Fibroblast of skin of back (primary cell): ENCODE measurements at places on chromosomes 16 and 17.

GRCh38 chr16:64051824-64052223, 1070.0 kb downstream of the CDH11 start:
- DNase-seq, result peak; percentile 42

- DNase-seq, result no peak
These were observed 14.3 kb downstream of the CNOT1 start for GRCh38 chr16:58615280-58615679.

DNA sequence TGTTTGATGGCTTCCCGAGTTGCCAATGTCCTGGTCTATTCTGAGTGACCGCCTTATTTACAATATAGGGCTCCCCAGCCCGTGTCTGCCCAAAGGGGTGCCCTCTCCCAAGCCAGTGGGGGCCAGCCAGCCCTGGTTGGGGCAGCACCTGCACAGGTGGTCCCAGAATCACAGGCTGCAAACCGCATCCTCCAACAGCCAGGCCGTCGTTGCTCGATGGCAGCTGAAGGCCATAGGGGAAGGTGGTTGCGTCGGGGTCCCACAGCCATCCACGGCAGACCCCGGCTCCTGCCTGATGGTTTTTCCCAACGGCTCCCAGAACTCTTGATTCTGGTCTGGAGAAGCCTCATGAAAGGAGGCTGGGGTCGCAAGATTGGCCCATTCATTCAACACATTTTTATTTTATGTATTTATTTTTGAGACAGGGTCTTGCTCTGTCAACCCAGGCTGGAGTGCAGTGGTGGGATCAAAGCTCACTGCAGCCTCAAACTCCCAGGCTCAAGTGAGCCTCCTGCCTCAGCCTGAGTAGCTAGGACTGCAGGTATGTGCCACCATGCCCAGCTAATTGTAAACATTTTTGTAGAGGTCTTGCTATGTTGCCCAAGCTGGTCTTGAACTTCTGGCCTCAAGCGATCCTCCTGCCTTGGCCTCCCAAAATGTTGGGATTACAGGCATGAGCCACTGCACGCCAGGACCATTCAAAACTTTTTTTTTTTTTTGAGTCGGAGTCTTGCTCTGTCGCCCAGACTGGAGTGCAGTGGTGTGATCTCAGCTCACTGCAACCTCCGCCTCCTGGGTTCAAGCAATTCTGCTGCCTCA, 79.0 kb upstream of the TOB1 start:
- no peak for DNase-seq

DNA sequence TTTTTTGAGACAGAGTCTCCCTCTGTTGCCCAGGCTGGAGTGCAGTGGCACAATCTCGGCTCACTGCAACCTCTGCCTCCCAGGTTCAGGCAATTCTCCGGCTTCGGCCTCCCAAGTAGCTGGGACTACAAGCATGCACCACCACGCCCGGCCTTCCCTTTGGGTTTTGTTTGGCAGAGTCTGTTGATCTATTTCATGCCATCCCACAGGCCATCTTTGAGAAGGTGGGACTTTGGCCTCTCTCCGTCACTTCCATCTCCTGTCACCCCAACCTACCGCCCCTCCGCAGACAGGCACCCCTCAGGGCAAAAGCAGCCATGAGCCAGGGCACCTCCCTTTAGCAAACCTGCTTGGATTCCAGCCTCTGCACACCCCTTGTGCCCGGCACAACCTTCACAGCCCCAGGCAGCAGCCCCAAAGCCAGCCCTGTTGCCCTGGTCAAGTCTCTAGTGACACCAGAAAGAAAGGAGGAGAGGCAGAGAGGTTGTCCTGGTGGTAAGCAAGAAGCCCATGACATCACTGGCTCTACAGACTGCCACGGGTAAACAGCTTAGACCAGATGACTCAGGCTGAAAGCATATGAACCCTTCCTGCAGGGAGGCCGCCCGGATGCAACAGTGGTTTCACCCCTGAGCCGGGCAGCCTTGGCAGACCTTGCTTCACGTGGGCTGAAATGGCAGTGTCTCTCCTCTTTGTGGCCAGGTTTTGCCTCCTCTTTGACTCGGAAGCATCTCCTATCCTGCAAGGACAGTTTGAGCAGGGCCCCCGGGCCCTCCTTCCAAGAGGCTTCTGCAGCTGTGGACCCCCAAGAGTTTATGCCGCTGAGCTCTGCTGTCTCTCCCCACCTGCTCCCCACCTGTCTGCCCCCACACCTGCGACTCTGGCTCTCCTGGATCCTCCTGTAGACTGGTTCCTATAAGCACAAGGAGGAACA, 8.1 kb upstream of the TIMP2 start:
- peak; percentile 98 for DNase-seq

DNA sequence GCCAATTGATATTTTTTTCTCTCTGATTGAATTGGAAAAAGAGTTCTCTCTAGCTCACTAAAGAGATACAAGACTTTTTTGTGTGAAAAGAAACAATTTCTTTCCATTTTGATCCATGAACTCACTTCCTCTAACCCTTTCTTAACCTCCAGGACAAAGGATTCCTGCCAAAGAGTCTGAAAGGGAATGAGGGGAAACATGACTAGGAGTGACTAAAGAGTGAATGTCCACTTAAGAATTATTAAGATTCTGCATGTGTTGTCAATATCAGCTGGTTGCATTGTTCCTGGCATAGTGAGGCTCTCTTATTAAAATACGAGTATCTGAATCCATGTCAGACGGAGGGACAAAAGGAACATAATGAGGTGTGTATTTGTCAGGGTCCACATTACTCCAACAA, 344.7 kb downstream of the GRIN2A start:
- DNase-seq, result no peak

DNA sequence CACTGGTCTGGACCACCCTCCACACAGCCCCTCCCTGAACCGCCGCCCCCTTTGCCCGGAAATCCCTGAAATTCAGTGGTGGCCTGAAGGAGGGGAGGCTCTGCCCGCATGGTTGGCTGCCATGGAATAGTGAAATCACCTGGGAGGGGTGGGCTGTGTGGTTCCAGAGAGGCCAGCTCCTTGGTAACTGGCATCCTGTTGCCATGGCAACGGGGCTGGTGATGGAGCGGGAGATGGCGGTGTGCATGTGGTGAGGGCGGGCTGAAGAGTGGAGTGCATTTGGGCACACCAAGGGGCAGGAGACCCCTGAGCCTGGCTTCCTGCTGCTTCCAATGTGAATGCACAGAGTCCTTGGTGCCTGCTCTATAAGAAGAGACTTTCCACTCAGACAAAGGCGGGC, 2.4 kb downstream of the EFNB3 start:
- no peak for DNase-seq

- DNase-seq, result no peak
These were observed 477 bp upstream of the CLDN9 start for GRCh38 chr16:3012246-3012645.

- DNase-seq, result peak; percentile 16
These were observed 8.6 kb downstream of the SARM1 start for GRCh38 chr17:28379814-28380801.
